ENCODE measurements at places on chromosomes 3 and 15.

DNA sequence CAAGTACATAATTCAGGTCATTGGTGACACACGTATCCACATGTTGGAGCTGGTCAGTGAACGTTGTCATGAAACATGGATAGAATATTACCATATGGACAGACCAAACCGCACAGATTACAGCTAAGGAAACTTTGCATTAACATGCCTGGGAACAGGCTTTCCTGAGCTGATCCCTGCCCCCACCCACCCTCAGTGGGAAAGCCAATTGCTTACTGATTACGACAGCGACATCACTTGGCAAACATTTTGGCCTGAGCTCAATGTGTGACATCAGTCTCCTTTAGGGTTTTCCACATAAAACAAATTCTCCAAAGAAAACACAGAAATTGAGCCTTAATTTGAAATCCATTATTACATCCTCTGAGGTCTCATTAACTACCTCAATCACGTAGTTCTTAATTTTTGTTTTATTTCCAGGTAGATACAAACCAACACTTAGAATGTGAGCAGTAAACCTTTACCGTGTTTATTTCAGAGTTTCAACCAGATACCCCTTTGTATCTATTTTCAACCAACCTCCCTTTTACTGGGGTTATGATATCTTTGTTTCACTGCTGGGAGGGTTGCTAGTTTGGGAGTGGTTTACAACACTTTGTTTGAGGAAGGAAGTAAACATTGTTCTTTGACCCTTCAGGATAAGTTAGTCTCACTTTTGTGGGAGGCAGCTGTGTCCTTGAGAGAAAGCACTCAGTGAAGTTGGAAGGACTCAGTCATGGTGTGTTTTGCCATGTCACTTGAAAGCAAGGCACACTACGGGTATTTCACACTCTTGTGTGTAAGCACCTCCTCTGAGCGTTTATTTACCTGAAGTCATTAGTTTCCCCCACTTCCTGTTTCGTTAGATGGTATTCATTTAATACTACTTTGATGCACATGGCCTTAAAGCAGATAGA, 103.1 kb downstream of the CMSS1 start:
- DNase-seq: no peak

GRCh38 chr15:95843241-95843910, 487.1 kb upstream of the NR2F2 start:
- no peak for DNase-seq

GRCh38 chr3:30315447-30315846, 291.0 kb upstream of the TGFBR2 start:
- DNase-seq: no peak

DNA sequence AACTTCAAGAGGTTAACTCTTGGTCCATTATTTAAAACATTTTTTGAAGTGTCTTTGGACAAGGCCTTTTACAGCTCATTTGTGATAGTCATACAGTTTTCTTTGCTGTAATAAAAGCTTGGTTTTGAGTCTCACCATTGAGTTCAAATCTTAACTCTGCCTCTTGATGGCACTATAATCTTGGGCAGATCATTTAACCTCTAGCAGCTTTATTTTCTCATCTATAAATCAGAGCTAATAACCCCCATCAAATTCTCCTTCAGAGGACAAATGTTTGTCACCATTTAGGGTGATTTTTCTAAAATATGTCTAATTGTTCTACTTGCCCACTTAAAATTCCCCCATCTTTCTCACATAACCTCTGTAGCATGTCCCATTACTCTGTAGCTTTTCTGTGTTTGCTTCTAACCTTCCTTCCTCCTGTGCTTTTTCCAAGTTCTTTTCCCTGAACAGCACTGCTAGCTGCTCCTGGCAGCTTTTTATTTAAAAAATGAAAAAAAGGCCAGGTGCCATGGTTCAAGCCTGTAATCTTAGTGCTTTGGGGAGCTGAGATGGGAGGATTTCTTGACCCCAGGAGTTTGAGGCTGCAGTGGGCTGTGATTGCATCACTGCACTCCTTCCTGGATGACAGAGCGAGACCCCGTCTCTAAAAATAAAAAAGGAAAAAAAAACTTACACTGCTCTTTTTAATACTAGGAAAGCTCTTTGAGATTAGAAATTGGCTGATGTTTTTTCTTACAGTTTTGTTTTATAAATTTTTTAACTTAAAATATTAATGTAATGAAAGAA, 28.5 kb downstream of the UBE2E1 start:
- no peak for DNase-seq

GRCh38 chr15:69469467-69470201, 17.0 kb downstream of the RPLP1 start:
- DNase-seq: no peak

GRCh38 chr3:144200466-144200865, 228.8 kb downstream of the DIPK2A start:
- no peak for DNase-seq

- peak; percentile 65 for DNase-seq
Measured at GRCh38 chr15:40829115-40829514, 607 bp upstream of the PPP1R14D start.

DNA sequence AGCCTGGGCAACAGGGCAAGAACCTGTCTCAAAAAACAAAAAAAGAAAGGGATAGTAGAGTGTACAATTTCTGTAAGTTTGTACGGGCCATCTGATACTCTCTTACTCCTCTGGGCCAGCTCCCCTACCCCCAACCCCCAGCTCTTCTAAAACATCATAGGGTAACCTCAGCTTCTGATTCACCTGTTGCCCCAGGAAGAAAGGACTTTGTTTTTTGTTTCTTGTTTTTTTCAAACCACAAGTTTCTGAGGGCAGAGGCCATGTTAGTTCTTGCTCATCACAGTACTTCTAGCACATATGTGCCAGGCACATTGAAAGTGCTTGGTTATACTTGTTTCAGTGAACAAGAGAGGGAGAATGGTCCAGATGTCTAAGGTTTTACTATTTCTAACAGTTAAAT, 20.2 kb downstream of the ATOSA start:
- DNase-seq: no peak

DNA sequence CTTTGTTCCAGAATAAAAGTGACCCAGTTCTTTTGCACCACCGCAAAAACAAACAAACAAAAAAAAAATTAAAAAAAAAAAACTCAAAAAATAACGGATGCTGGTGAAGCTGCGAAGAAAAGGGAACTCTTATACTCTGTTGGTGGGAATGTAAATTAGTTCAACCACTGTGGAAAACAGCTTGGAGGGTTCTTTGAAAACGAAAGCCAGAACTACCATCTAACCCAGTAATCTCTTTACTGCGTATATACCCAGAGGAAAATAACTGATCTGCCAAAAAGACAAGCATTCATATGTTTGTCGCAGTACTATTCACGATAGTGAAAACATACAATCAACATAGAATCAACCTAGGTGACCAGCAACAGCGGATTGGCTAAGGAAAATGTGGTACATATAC, 298.9 kb upstream of the CBLB start:
- no peak for DNase-seq

GRCh38 chr3:156760333-156760732, 65.8 kb upstream of the LEKR1 start:
- peak; percentile 60 for DNase-seq

- DNase-seq: no peak
Measured at GRCh38 chr3:126998728-126999127, 15.8 kb downstream of the PLXNA1 start.

DNA sequence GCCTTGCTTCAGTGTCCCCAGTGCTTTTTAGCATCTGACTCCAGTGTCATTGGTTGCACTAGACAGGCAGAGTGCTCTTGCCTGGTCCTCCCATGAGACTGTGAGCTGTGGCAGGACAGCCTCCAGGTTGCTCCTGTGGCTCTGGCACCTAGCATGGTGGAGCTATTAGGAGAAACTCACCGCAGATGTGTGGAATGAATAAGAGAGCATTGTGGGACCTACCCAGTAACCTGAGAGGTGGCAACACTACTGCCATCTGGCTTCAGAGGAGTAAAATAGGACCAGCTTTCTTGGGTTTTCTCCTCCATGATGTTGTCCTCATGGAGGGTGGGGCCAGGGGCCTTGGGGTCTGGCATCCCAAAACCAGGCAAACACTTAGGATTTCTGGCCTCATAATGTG, 183.6 kb downstream of the EPHB1 start:
- DNase-seq: no peak

- DNase-seq: no peak
Measured at GRCh38 chr15:44813231-44813630, 76.9 kb downstream of the TRIM69 start.

GRCh38 chr3:187213616-187214015, 16.3 kb downstream of the RTP1 start:
- no peak for DNase-seq

- no peak for DNase-seq
Measured at GRCh38 chr3:127135241-127136023, 57.5 kb upstream of the PRR23E start.

DNA sequence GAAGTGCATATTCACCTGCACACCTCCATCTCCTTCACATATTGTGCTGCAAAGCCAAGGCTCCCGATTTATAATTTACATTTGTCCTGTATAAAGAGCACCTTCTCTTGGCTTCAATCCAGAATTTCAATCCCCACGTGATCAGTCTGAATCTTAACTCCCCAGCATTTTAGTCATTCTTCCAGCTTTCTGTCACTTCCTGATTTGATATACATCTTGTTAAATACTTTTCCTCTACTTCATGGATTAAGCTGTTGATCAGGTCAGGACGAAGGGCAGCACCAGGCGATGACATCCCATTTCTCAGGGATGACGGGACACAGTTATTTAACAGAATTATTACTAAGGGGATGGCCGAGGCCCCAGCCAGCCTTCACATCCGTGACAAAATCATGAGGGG, 212.5 kb downstream of the EPHB1 start:
- DNase-seq: no peak

DNA sequence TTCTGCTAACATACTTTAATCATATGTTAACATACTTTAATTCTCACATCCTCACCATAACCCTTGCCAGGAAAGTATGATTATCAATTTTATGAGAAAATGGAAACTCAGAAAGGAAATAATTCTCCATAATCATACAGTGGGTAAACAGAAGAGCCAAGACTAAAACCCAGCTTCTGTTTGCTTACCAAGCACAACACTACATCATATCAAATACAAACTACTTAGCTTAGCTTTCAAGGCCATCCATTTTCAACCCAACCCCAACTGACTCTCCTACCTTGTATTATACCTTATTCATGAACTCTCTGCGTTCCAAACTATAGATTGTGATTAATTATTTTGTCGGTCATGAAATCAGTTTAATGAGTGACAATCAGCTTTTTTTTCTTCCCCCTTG, 9.0 kb downstream of the ZNF148 start:
- no peak for DNase-seq

GRCh38 chr3:137852391-137852830, 88.3 kb downstream of the SOX14 start:
- DNase-seq: no peak

GRCh38 chr3:134134240-134134639, 104.5 kb upstream of the SLCO2A1 start:
- no peak for DNase-seq

- no peak for DNase-seq
Measured at GRCh38 chr3:141920701-141921100, 44.3 kb downstream of the ATP1B3 start.

GRCh38 chr3:122357828-122358702, 25.0 kb downstream of the MIX23 start:
- no peak for DNase-seq

GRCh38 chr15:99542828-99543227, 23.0 kb upstream of the MEF2A start:
- no peak for DNase-seq

GRCh38 chr15:71526060-71526820, 284.1 kb upstream of the NR2E3 start:
- DNase-seq: no peak

GRCh38 chr3:183826448-183827250, 1.3 kb upstream of the MAP6D1 start:
- no peak for DNase-seq

- DNase-seq: no peak
Measured at GRCh38 chr3:172580680-172581401, 57.6 kb upstream of the TNFSF10 start.

DNA sequence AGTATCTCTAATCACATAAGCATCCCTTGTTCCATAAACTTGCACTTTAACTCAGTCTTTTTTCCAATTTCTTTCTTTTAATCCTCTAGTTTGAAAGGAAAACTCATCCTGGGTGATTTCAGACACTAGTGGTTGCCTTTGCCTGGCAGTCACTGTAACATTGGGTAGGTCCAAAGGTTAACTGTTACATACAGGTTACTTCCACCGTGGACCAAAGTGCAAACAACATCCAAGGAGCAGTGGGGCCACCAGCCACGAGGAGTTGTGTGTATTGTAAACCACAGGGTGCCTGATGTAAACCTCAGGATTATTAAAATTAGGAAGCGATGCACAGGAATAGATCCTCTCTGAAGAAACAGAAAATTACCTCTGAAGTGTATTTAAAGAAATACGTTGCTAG, 75.0 kb downstream of the HCN4 start:
- no peak for DNase-seq

GRCh38 chr3:79427081-79427480, 340.7 kb downstream of the ROBO1 start:
- no peak for DNase-seq

DNA sequence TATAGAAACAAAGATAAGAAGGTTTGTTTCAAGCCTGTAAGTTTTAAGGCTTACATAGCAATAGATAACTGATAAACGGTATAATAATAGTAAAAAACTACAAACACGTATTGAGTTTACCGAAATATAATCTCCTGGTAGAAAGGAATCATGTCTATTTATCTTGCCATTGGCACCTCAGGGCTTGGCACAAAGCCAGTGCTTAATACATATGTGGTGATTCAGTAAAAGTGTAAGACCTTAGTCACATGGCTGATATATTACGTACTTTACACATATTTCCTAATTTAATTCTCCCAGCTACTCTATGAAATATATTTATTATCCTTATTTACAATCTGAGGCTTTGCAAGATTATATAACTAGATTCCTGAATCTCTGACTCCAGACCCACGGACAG, 32.0 kb upstream of the SLCO3A1 start:
- DNase-seq: no peak

DNA sequence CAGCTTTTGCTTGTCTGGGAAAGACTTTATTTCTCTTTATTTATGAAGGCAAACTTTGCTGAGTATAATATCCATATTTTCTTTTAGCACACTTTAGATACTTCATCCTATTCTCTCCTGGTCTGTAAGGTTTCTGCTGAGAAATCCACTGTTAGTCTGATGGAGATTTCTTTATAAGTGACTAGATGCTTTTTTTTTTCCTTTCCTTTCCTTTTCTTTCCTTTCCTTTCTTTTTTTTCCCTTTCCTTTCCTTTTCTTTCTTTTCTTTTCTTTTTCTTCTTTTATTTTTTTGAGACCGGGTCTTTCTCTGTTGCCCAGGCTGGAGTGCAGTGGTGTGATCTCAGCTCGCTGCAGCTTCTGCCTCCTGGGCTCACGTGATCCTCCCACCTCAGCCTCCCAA, 38.4 kb downstream of the TOPAZ1 start:
- no peak for DNase-seq

- DNase-seq: no peak
Measured at GRCh38 chr3:179452176-179452564, 900 bp upstream of the GNB4 start.

DNA sequence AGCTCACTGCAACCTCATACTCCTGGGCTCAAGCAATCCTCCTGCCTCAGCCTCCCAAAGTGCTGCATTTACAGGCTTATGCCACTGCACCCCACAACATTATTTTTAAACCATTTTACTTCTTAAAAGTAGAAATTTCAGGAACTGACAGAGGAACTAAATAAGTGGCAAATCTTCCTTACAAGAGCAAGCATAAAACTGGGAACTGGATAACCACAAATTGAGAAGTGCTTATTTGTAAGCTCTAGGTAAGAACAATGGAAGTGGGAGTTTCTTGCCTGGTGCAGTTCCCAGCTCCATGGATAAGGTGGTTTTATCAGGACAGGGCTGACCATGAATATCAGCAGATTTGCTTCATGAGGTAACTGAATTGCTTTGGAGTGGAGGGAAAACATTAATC, 655.2 kb downstream of the DIPK2A start:
- no peak for DNase-seq
